ENCODE measurements at places on chromosomes 6 and 20.

- DNase-seq: no peak
These were observed 53.4 kb downstream of the SYTL3 start for GRCh38 chr6:158703111-158703836.

DNA sequence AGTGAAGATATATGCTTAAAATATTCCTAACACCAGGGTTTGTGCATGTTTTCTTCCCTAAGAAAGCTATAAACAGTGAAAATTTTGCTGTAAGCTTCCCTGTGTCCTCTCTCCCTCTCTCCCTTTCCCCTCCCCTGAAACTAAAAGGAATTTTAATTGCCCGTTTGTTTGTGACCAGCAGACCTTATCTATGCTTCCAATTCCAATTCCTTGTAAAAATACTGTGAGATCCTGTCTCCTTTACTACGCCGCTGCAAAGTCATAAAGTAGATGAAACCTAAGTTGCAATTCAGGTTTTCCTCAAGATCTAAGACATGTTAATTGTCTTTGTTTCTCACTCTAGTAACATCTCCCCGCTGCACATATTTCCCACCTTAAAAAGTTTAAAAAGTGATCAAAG lies 82.3 kb downstream of the DNAH8 start:
- DNase-seq: no peak

DNA sequence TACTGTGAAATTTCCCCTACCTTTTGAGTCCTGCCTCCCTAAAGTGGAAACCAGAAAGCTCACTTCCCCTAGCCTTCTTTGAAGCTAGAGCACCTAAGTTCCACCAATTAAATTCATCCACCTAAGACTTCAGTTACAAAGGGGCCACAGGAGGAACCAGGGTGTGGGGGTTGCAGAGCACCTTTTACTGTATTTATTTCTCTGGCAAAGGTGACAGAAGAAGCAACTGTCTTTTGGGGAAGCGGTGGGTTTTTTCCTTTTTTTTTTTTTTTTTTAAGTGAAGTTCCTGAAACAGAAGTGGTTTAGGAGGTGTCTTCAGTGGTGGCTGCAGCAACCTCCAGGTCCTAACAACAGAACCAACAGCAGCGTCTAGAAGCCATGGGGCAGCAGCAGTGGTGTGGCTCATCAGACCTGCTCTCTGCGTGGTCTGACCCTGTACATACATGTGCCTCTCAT lies 13.1 kb downstream of the PSMB9 start:
- DNase-seq: no peak

- DNase-seq: no peak
These were observed 82.4 kb downstream of the RNF144B start for GRCh38 chr6:18469536-18469935.

DNA sequence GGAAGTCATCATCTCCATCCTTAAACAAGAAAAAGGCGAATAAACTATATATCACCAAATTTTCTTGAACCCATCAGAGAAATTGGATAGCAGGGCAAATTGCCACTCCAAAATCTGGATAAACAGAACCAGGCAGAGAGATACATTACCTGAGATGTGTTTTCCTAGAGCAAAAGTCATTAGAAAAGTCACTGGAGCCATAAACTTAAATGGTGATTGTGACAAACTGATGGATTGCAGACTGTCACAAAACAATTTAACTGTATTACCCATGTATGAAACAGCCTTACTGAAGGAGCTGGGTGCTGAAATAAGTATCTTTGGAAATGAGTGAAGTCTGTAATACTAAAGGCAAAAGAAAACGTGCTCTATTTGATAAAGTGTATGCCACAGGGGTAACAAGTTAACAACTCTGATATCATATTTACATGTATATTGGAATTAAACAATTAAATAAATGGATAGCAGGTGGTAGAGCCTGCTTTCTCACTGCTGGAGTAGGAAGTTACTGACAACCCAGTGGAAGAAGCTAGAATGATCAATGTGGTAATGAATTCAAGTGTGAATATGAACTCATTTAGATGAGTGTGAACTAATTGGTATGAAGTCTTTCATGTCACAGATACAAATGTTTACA lies 186.9 kb downstream of the LMBRD1 start:
- no peak for DNase-seq

All from EL (cell line).